D341Med (cell line): ENCODE measurements at places on chromosomes 16 and 17.

GRCh38 chr17:78269955-78270381 lies 38.5 kb downstream of the TMEM235 start:
- no peak for DNase-seq

GRCh38 chr16:11350921-11351335 lies 5.7 kb downstream of the RMI2 start:
- DNase-seq = no peak

DNA sequence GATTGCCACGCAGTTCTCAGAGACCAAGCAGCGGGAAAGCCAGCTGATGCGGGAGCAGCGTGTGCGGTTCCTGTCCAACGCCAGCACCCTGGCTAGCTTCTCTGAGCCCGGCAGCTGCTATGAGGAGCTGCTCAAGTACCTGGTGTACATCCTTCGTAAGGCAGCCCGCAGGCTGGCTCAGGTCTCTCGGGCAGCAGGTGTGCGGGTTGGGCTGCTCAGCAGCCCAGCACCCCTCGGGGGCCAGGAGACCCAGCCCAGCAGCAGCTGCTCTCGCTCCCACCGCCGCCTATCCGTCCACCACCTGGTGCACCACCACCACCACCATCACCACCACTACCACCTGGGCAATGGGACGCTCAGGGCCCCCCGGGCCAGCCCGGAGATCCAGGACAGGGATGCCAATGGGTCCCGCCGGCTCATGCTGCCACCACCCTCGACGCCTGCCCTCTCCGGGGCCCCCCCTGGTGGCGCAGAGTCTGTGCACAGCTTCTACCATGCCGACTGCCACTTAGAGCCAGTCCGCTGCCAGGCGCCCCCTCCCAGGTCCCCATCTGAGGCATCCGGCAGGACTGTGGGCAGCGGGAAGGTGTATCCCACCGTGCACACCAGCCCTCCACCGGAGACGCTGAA lies 15.2 kb downstream of the CACNA1G start:
- no peak for DNase-seq

GRCh38 chr16:87047221-87048037 lies 269.8 kb downstream of the C16orf95 start:
- no peak for DNase-seq

DNA sequence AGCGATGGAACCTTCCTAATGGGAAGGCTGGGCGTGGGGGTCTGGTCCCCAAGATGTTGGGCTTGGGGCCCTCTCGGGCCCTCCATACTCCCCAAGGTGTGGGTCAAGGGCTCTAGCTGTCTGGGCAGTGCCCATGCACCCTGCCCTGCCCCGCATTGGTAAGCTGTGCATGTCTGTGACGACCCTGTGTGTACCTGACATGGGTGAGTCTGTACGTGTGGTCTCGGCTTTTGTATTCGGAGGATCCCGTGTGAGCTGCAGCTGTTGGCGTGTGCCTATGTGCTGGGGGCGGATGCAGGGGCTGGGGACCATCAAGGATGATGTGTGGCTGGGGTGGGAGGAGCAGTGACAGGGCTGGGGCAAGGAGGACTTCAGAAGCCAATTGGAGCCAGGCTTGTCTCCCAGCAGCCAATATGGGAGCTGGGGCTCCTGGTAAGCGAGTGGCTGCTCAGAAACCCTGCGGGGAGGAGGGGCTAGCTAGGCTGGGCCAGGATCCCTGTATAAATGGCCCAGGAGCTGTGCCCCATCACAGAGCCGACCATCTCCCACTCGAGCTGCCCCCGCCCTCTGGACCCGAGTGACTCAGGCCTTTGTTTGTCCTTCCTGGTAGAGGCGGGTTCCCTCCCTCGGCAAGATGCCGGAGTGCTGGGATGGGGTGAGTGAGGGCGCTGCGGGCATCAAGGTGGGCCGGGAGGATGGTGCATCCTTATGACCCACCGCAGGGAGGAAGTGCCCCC lies at the start of gene NDRG4:
NDRG4 (plus strand) TSS at position 529 of the 737 bp plus-strand sequence; CDS start at position 635, 106 bp downstream.
- DNase-seq = peak; percentile 46

GRCh38 chr17:82595893-82596292 lies 52.4 kb downstream of the WDR45B start:
- no peak for DNase-seq

DNA sequence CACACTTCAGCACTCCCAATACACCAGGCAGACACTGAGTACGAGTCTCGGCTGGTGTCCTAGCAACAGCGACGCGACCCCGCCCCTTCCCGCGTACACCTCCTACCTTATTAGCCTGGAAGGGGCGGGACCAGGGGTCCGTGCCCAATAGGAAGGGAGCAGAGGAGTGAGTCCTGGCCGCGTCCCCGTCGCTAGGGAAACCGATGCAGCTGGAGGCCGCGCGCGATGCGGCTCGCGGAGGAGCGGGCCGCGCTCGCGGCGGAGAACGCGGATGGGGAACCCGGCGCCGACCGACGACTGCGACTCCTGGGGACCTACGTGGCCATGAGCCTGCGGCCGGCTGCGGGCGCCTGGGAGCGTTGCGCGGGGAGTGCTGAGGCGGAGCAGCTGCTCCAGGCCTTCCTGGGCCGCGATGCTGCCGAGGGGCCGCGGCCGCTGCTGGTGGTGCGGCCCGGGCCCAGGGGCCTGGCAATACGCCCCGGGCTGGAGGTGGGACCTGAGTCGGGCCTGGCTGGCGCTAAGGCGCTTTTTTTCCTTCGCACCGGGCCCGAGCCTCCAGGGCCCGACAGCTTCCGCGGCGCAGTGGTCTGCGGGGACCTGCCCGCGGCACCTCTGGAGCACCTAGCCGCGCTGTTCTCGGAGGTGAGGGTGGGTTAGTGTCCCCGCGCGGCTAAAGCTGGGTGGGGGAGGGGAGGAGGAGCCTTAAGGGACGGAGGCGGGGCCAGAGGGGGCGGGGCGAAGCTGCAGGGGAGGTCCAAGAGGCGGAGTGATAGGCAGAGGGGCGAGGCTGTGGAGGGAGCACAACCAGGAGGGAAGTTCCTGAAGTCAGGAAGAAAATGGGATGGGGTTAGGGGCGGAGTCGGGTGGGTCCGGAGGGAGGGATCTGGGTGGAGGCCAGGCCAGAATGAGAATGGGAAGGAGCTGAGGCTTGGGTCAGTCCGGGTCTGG lies at the start of gene DNAH9:
DNAH9 (plus strand) TSS at position 197 of the 948 bp plus-strand sequence; CDS start at position 226, 29 bp downstream.
- DNase-seq = peak; percentile 85

GRCh38 chr17:10311131-10311530 lies 61.7 kb downstream of the MYH13 start:
- no peak for DNase-seq

DNA sequence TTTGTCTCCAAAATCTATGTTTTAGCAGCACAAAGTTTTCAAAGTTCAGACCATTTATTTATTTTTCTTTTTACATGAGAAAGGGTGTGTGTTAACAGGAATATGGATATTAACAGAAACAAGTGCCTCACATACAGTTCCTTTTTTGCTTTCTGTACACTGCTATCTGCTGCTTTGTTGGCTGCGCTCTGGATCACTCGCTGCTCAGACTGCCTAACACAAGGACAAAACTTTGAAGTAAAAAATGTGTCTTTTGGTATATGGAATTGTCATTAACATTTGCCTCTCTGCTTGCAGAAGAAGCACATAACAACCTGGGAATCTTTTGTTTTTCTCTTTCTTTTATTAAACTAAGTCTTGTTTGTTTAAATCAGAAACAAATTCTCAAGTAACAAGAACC lies 262.8 kb downstream of the ZFHX3 start:
- no peak for DNase-seq

GRCh38 chr16:17374668-17375255 lies 96.0 kb downstream of the XYLT1 start:
- no peak for DNase-seq

DNA sequence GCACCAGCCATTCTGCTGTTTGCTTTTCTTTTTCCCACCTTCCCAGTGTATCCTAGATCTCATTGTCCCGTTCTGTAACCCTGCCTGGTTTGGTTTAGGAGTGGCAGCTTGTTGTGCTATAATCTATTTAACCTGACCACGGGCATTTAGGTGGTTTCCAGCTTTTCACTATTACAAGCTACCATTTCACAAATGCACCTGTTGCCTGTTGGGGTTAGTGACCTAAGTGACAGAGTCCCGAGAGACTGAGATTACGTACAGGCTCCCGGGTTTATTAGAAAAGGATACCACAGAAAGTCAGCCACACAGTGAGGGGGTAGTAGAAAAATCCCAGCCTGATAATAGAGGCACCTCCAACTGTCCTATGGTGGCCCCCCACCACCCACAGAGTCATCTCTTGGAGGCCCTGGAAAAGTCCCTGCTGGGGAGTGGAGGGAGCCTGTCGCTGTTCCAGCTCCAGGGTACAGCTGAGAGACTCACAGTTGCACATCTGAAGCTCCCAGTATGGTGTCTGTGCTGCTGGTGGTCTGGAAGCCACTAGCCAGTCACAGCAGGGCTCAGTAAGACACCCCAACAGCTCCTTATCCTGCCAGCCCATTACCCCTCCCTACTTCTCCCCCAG lies 21.2 kb downstream of the CLEC16A start:
- no peak for DNase-seq
